Activated CD4-positive, alpha-beta T cell treated with anti-CD3 and anti-CD28 coated beads, Interleukin-2, amount 50 U/mL, for 24 hours (primary cell): ENCODE measurements at places on chromosomes 3 and 15.

DNA sequence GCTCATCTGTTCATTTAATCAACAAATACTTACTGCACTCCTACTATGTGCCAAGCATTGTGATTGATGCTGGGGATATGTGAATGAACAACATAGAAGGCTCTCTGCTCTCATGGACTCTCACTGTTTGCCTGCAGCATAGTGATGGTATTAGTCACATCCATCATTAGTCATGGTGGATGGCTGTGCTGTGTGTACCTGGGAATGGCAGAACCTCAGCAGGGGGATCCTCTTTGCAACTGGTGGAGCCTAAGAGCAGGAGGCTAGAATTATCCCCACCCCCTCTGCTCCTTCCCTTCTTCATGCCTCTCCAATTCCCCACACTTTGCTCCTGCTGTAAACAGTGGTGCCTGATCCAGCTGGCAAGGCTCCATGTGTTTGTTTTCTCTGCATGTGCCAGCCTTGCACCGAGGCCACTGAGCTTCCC, 20.5 kb downstream of the BOC start:
- DNase-seq, result no peak

DNA sequence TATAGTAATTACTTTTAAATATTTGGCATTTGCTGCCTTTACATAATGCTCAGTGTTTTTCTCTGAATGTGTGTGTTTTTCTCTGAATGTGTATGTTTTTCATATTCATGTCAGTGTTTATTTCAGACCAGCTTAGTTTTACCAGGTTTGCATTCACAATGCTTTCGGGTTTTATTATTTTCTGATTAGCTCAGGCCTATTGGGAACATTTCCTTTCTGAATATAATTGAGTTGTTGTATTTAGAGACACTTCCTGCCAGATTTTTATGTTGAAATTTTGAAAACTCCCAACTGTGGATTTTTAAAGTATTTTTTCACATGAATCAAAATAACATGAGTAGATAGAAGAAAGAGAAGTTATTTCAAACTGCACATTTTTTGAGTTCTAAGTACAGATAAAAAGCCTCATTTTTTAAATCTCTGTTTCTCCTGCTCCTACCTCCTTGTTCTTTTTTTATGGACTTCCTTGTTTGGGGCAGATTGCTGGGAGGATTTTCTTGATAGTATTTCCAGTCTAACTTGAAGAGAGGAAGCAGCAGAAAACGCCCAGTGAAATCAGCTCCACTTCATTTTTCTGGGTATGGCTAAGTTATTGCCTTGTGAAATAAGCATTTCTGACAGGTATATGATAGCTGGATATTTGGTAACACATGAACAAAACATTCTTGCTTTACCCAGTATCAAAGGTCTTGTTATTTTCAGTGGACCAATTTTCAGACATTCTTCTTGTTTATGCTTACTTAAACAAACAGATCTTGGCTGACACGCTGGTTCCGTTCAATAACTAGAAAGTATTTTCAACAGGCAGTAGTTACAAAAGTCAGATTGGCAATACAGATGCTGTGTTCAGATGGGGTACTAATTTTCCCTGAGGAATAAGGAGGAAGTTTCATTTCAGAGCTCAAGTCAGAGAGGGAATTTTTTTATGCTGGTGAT, 70.7 kb downstream of the RIOX2 start:
- DNase-seq, result no peak

GRCh38 chr15:79282371-79283251, at the start of gene ANKRD34C:
Gene ANKRD34C, plus strand, starts transcription at chr15:79282722. Its CDS starts 10,563 bp downstream, at chr15:79293285.
- DNase-seq, result no peak

DNA sequence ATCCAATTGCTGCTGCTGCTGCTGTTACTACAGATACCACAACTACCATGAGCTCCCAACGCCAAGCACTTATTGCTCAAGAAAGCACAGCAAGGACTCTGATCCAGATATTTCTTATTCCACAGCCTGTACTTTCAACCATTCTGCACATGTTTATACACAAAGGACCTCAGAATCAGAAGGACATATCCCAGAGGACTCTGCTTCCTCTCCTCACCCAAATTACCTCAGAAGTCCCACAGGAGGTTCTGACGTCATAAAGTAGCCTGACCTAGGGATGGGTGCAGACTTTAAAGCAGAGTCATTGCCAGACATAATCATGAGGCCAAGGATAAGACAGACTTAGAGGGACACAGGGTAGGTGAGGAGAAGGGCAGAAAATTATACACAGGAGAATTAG, 115.9 kb downstream of the ABI3BP start:
- no peak for DNase-seq

- DNase-seq, result no peak
These were observed 158.8 kb upstream of the MME start for GRCh38 chr3:154921351-154921750.

DNA sequence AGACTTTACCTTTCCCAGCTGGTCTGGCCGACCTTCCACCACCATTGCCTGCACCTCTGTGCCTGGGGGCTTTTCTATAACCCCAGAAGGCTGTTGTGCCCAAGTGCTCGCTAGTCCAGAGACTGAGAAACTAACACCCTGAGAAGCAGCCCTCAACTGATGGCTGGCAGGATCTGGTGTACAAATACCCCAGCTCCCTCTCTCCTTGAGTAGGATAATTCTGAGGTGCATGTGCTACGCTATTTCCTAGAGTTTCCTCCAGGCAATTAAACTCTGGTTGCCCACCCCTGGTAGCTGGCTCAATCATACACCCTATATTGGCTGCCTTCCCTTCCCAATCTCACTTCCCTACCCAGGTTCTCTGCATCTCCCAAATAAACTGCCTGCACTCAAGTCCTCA, 11.5 kb upstream of the SLC6A1 start:
- DNase-seq, result no peak

DNA sequence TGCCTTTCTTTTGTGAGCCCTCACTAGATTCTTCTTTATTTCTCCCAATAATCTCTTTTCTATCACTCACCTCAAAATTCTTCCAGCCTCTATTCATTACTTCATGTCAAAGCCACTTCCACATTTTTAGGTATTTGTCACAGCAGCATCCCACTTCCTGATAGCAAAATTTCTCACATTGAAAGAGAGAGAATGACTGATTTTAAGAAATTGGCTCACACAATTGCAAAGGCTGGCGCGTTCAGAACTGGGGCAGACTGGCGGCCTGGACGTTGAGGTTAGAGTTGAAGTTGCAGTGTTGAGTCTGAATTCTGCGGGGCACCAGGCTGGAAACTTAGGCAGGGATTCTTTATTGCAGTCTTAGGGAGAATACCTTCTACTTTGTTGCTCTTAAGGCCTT, 117.9 kb downstream of the LRRC28 start:
- no peak for DNase-seq

GRCh38 chr3:112351823-112352222, 18.9 kb downstream of the CD200 start:
- DNase-seq, result no peak

- DNase-seq, result no peak
These were observed 92.7 kb downstream of the PEAK1 start for GRCh38 chr15:77327168-77327567.

DNA sequence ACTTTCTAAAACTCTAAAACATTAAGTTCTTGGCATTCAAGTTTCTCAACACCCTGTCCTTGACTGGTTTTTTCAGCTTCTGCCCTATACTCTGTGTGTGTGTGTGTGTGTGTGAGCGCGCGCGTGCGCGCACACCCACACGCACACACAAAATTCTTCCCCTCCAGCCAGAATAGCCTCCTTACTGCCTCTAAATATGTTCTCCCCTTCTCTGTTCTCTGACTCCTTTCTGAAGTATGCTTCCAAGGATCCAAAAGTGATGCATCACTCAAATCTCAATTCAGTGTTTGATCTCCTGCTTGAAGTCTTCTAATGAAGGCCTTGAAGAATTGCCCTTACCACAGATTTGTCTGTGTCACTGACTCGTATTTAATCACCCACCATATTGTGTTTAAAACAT, 129.8 kb downstream of the SLC25A26 start:
- DNase-seq, result no peak

- DNase-seq, result no peak
These were observed 202.3 kb upstream of the PROK2 start for GRCh38 chr3:71987089-71987735.

DNA sequence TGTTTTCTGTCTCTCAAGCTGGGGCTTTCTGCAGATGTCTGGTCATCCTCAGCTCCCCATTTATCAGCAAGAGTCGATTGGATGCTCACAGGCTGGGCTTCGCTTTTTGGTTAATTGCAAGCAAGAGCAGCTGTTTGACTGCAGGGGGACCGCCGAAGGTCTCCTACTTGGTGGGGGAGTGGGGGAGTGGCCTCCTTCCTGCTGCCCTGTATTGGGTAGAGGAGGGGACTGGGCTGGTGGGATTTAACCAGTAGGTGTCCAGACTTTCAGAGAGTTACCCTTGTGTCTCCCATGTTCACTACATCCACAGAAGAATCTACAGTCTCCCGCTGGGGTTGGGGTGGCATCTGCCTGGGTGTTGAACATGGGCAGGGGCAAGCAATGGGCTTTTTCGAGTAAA, 78.7 kb downstream of the PLXNA1 start:
- DNase-seq, result no peak

GRCh38 chr3:131540143-131540542, 37.4 kb upstream of the MRPL3 start:
- no peak for DNase-seq

- no peak for DNase-seq
These were observed 50.9 kb upstream of the ZDHHC23 start for GRCh38 chr3:113896930-113897329.

- no peak for DNase-seq
These were observed 59.9 kb downstream of the GALK2 start for GRCh38 chr15:49229922-49230321.

DNA sequence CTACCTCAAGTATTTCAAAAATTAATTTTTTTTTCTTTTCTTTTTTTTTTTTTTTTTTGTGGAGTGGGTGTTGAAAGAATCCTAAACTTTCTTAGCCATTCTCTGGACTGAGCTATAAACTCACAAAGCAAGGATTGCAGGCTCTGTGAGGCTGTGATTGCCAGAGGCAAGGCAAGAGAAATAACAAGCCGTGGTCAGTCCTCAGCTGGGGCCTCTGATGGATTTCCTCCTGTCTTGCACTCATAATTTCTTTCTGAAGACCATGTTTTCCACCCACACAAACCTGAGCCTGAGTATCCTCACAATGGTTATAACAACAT, 1.3 kb downstream of the CX3CR1 start:
- DNase-seq, result no peak

DNA sequence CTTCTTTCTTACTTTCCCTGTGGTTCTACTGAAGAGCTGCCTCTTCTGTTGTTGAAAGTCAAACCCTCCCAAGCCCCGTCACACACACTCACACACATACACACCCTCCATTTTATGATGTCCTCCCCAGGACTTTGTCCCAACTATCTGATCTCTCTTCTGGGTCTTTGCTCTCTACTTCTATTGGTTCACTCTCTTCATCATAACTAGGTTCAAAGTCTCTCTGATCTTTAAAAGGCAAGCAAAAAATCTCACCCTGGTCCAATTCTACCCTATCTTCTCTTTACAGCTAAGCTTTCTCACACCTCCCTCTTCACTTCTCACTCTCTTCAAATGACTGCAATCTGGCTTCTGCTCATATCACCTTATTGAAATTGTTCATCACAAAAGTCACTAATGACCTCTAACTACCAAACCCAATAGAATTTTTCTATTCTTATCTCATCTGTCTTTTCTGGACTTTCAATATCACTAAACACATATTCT, 34.8 kb downstream of the LRRFIP2 start:
- DNase-seq, result no peak

- no peak for DNase-seq
These were observed at the start of gene LRRFIP2 for GRCh38 chr3:37174532-37175126. Gene LRRFIP2, minus strand, starts transcription at chr3:37174582. Its CDS starts 25,599 bp downstream, at chr3:37148983.

- no peak for DNase-seq
These were observed 36.6 kb upstream of the RHO start for GRCh38 chr3:129491794-129492193.

- DNase-seq, result no peak
These were observed 46.1 kb downstream of the APBA2 start for GRCh38 chr15:28931828-28932227.

- DNase-seq, result no peak
These were observed 47.6 kb downstream of the ANKRD28 start for GRCh38 chr3:15750143-15750542.

- DNase-seq, result no peak
These were observed 350.6 kb downstream of the FOXP1 start for GRCh38 chr3:71232895-71233294.

DNA sequence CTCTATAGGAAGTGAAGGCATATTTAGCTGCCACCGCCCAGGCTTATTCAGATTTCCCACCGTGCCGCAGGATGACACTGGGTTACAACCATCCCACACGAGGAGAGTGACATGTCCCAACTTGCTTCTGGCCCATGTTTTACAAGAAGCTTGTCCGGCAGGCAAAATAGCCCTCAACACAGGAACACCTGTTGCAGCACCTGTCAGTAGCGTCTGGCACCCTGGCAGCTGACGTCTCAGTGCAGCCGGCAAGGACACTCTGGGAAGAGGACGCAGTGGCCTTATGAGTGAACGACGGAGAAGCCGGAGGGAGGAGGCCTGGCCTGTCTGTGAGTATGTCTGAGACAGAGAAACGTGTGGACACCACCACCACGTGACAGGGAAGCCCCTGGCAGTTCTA, 32.1 kb downstream of the FAM174B start:
- DNase-seq, result no peak

DNA sequence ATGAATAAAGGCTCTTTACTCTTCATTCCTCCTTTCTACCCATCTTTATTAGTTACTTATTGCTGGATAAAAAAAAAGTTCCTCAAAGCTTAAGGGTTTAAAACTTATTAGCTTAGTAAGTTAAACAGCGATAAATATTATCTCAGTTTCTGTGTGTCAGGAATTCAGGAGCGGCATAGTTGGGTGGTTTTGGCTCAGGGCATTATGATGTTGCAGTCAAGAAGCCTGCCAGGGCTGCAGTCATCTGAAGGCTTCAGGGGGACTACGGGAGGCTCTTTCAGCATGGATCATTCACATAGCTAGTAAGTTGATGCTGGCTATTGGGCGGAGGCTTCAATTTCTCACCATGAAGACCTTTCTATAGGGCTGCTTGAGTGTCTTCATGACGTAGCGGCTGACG, 1.9 kb upstream of the DLG1 start:
- DNase-seq, result no peak

GRCh38 chr15:33116198-33116597, 78.3 kb downstream of the FMN1 start:
- DNase-seq, result no peak

GRCh38 chr15:90126596-90127435, 24.5 kb upstream of the IDH2 start:
- DNase-seq, result no peak

DNA sequence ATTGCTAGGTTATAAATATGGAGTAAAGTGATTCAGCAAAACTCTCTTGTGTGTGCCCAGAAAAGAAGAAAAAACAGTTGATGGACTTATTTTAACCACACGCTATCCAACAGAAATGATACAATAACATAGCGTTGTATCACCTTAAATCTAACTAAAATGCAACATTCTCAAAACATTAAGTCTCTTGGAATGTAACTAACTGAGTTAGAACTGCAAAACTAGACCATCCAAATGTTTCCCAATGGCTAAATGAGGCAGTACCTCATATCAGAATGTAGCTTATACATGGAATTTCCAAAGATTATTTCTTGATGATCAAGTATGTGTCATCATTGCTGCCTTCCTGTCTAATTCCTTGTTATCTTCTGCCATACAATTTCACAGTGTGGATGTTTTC, 187.9 kb downstream of the CNTN3 start:
- no peak for DNase-seq

- no peak for DNase-seq
These were observed 80.8 kb downstream of the FBN1 start for GRCh38 chr15:48564690-48565089.

- no peak for DNase-seq
These were observed 1.3 kb downstream of the ALPK3 start for GRCh38 chr15:84818261-84819131.
